ENCODE measurements at places on chromosomes 3 and 15. TPM values are rescaled to one million over a fixed set of nuclear protein-coding genes. Genes with fewer than 3 reads are reported as not detected.

DNA sequence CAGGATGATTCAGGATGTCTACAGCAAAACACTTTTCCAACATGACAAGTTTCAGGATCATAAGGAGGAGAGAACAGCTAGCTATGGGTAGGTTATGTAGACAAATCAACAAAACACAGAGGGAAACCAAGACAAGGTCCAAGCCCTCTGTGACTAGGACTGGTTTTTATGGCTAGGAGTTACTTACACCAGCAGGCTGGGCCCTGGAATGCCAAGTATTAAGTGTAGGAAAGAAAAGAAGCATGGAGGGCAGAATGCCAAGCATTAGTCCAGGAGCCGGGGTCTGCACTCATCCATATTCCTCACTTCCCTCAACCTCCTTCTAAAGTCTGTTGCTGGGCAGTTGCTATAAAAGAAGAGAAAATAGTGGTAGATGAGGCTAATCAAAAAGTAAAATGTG is 35.3 kb upstream of the PPP2R3A start:
- no peak for ATAC-seq

GRCh38 chr3:81974751-81975150 is 213.3 kb upstream of the GBE1 start:
- no peak for ATAC-seq

- ATAC-seq, result peak; percentile 71
Measured at GRCh38 chr3:125437631-125438435, 62.7 kb upstream of the ZNF148 start.

The GOLGA6L7 gene
- total RNA-seq, result not detected

Measured in gastroesophageal sphincter (tissue), 4 donors.